Spinal cord (tissue), 10 donors: ENCODE measurements at places on chromosomes 5 and 9.

GRCh38 chr9:120985819-120986222 lies 59.2 kb upstream of the TRAF1 start:
- DNase-seq = peak; percentile 28

- DNase-seq = peak; percentile 67
Observed at GRCh38 chr9:93161786-93162562, 22.0 kb upstream of the WNK2 start.

DNA sequence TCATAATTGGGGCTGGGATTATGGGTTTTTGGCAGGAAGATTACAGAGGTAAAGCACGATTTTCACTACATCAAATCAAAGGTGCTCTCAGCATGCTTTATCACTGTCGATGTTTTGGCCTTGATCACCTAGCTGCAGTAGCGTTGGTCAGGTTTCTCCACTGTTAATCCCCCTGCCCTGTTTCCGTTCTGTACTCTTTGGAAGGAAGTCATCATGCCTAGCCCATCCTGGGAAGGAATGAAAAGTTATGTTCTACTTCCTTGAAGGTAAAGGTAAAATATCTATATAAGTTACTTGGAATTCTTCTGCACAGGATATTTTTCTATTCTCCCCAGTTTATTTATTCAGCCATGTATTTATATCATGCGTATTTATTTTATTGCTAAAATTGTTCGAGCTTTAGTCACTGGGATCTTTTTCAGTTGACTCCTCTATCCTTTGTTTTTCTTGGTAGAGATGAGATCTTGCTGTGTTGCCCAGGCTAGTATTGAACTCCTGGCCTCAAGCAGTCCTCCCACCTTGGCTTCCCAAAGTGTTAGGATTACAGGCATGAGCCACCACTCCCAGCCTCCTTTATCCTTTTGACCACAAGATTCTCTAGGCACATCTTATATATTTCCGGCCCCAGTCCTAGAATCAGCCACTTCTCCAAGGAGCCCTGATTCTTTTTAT lies 25.3 kb downstream of the FAF2 start:
- DNase-seq = no peak

DNA sequence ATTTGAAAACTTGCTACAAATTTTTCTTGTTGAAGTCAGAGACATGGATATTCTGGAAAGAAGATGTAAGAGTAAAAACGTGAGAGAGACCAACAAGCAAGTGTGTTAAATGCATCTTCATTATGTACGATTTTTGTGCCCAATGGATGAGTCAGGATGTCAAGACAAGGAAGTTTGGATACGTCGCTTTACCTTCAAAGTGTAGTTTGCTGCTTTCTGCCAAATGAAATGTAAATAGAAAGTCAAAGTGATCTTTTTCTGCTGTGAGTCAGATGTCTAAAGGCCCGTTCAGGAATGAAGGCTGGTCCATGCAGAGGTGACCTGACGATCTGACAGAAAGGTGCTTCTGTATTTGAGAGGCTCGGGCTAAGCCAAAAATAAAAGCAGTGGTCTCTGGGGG lies 273.1 kb upstream of the PIK3R1 start:
- no peak for DNase-seq

DNA sequence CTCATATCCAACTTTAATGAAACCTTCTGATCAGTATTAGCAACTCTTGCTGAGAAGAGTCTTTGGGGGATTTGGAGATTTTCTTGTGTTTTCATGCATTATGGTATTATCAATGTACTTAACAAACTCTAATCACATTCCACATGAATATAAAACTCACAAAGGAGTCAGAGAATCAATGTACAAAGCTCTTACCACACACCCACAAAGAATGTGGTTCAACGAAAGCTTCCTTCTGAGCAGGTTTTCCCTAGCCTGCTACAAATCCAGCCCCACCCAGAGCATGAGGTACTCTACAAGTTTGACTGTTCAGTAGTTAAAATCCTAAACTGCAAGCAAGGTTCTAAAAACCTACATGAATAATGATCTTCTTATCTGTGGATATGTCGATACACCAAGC lies 210.1 kb downstream of the TARS1 start:
- DNase-seq = no peak

DNA sequence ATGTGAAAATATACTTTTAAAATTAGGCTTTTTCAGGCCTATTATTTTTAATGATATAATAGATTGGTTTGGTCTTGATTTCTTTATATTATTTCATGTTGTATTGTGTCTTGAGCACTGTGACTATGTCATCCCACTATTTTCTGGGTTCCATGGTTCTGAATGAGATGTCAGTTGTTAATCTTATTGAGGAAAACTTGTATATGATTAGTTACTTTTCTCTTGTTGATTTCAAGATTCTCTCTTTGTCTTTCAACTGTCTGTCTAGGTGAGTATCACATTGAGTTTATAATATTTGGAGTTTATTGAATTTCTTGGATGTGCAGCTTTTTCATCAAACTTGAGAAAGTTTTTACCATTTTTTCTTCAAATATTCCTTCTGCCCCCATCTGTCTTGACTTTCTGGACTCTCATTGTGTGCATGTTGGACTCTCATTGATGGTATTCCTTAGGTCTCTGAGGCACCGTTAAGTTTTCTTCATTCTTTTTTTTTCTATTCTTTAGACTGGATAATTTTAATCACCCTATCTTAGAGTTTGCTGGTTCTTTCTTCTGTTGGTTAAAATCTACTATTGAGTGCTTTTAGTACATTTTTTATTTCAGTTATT lies 175.8 kb downstream of the TMEM167A start:
- no peak for DNase-seq

- no peak for DNase-seq
Observed at GRCh38 chr5:6905423-6905822, 192.2 kb downstream of the TENT4A start.

DNA sequence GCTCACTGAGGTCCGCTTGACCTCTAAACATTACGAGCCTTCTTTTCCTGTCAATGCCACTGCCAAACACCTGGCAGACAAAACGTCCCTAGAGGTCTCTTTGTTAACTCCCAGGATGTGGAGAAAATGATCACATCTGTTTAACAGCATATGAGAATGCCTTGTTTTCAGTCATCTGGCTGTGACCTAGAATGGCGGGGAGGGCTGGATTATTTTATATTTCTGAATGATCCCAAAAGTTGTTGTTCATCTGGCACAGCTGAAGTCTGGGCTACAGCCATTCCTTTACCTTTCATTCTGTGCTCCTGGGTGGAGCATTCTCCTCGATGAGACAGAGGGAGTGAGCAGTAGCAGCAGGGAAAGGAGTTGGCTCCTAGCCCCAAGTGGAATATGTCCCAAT lies 138.2 kb downstream of the PRDM6 start:
- no peak for DNase-seq

DNA sequence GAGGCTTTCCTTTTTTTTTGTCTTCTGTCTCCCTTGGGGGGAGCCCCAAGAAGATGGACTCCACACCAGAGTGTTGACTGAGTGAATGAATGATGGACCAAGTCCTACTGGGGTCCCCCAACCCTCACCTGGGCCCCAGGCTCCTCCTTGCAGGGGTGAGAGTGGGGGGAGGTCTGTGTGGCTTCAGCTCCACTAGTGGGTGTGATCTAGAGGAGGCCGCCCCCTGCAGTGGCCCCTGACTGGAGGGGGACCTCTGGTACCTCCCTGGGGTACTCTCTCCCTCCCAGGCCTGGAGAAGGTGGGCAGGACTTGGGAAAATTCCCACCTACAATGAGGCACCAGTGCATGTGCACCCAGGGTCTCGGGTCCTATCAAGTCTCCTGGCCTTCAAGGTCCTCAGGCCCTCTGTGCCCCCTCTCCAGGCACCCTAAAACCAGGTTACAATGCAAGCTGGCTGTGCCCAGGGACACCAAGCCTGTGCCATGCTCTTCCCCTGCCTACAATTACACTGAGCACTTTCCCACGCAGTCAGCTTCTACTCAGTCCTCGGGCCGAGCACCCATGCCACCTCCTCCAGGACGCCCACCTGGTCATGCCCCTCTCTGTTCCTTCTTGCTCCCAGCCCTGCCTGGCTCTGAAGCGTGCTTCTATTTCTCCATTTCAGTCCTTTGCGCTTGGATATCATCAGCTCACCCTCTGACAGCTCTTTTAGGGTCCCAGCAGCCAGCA lies 117.2 kb upstream of the PHYKPL start:
- no peak for DNase-seq

GRCh38 chr5:103435136-103435889 lies 127.3 kb downstream of the NUDT12 start:
- peak; percentile 84 for DNase-seq

- no peak for DNase-seq
Observed at GRCh38 chr9:131019388-131020239, 10.6 kb downstream of the LAMC3 start.

GRCh38 chr5:175513726-175514125 lies 35.4 kb downstream of the SFXN1 start:
- no peak for DNase-seq

DNA sequence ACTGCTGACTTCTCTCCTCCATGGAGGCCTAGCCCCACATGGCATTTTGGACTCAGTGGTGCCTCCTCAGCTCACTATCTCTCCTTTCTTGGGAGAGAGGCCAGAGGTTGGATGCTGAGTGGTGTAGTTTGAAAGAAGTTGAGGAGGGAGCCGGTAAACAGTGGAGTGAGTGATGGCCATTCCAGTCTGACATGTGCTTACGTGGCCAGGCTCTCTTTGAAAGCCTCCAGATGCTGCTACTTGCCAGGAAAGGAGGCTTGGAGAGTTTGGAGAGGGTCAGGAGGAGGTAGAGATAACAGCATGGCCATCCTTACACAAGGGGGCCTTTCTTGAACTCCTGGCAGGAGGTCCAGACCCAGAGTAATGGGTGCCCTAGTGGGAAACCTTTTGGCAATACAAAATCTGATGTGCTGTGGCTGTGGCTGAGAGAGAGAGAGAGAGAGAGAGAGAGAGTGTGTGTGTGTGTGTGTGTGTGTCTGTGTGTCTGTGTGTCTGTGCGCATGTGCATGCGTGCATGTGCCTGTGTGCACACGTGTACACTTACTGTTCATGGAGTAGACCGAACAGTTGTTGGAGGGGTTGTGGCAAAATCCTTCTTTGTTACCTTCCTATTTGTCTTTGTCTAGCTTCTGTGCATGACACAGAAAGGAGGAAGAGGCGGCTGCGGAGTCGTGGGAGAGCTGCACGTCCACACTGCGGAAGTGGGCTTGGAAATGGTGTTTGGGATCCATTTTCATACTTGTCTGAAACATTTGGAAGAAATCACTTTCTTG lies 37.8 kb downstream of the RALGPS1 start:
- no peak for DNase-seq

DNA sequence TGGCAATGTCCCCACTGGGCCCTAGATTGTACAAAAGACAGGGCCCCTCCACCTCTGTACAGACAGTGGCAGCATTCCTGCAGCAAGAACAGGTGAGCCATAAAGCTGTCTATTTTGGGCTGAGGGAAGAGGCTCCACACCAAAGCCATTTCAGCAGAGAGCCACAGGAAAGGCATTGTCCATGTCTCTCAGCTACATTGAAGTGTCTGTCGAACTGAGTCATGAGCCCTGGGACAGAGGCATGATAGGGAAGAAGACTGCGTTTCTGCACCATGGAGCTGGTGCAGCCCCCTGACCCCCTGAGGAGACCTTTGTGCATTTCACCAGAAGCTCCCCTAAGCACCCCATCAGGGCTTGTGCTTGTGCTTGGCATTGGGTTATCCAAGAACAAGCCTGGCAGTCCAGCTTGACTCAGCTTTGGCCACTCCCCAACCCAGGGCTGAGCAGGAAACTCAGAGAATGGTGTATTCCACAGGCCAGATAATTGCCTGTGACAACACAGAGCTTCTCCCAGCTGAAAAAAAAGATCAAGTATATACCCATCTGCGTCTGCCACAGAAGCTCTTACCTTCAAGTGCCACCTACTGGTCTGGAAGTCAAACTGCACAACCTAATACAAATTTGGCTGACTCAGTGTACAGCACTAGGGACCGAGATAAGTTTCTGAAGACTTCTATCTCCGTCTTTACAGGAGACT lies 5.9 kb upstream of the FRMD3 start:
- no peak for DNase-seq

GRCh38 chr9:125558453-125559092 lies 148.4 kb downstream of the MAPKAP1 start:
- peak; percentile 93 for DNase-seq

- DNase-seq = no peak
Observed at GRCh38 chr9:131618071-131618479, 72.8 kb downstream of the PRRT1B start.

DNA sequence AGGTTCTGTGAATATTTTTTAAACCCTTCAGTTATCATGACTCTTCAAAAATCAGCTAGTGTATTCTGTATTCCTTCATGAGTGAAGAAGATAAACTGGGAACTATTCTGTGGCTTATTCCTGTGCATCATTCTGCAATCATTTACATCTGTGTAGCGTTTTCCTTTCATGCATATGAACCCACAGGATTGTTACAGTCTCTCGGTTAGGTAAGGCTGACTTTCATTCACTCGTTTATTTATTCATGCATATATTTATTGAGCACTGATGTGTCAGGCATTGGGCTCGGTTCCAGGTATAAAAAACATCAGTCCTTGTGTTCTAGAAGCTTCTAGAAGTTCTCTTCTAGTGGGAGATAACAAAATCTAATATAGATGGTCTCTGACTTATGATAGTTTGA lies 318.4 kb downstream of the MAN2A1 start:
- no peak for DNase-seq

DNA sequence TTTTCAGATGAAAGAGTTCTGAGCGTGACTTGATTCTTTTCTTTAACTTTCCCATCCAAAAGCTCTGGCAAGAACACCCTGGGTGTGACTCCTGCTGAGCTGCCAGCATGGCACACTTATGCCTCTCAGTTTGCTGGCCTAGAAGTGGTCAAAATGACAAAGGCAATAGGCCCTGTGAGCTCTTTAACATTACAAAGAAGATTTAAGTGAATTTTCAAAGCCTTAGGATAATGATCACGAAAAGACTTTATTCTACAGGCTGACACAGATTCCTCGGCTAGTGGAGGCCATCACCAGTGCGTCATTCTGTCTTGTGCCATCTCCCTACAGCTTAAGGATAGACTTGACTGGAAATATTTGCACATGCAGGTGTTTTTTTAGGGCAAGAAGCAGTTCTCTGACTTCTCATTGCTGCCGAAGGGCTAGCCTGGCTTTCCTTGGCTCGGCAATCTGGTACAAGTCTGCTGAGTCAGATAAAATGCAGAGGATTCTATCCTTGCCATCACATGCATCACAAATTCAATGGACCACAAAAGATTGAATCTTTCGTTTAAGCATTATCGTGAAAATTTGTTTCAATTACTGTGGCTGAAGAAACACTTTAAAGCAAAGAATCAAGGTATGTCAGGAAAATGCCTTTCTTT lies 311.5 kb downstream of the COX7C start:
- no peak for DNase-seq

DNA sequence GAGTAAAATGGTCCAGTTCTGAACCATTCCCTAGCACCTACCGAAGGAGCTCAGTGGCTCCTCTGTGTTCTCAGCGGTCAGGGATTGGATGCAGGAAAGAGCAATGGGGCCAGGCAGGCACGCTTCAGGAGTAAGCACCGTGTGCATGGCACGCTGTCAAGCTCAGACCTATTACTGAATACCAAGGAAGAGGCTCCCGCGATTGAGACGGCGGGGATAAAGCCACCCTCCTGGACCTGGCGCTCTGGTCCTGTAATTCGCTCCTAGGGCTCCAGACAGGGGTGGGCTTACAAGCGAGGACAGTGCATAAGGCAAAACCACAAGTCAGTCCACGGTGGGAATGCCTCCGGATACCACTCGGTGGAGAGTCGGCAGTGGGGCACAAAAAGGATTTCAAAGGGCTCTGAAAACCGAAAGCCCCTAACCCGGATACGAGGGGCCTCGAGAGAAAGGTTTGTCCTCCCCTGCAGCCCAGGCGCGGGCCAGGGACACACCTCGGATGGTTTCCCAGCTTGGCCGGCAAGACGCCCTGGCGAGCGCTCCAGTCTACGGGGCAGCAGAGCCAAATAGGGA lies 988 bp downstream of the OXCT1 start:
- peak; percentile 18 for DNase-seq
